Fibroblast of upper back skin (primary cell): ENCODE measurements at places on chromosomes 7 and 10.

- DNase-seq, result no peak
Measured at GRCh38 chr7:155344270-155344617, 46.6 kb downstream of the INSIG1 start.

DNA sequence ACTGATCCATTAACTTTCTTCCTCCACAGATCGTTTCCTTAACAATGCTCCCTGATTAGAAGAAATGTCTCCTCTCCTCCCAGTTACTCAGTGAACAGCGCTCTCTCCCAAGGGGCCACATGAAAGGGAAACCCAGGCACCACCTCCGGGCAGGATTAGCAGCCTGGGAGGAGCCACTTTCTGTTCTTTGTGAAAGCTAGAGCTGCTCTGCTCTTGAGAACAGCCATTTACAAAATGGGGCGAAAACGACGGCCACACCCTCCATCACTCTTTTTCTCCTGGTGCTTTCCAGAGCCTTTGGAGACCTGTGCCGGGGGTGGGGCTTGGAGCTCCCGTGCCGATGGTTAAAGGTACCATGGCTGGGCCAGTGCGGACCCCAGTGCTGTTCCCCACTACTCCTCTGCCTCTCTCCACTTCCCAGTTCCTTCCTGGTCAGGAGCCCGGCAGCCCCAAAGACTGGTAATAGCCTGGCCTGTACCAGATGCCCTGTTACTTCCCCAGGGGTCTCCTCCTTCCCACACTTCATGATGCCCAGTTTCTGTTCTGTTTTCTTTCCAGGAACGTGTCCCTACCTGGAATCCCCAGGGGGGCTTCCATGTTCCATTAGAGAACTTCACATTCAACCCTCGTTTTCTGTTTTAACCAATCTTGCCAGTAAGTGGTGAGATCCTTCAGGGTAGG, 402.9 kb upstream of the GALNT17 start:
- DNase-seq, result no peak

GRCh38 chr10:118712930-118713634, 41.7 kb downstream of the CACUL1 start:
- no peak for DNase-seq

DNA sequence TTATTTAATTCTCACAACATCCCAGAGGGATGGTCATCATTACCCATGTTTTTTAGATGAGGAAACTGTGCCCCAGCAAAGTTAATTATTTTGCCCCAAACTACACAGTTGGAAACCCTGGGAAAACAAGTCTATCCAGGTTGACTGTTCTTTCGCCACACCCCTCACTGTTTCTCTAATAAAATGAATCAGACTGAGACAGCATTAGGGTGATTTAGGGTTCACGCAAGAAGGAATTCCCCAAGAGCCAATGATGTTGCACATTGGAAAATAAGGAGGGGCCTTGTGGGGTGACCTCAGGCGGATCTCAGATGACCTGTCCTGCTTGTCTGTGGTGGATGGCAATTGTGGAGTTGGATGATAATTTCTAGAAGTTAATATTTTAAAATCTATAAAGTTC, 135.7 kb upstream of the TBX20 start:
- no peak for DNase-seq

- DNase-seq, result no peak
Measured at GRCh38 chr7:4436361-4436895, 245.7 kb upstream of the FOXK1 start.

DNA sequence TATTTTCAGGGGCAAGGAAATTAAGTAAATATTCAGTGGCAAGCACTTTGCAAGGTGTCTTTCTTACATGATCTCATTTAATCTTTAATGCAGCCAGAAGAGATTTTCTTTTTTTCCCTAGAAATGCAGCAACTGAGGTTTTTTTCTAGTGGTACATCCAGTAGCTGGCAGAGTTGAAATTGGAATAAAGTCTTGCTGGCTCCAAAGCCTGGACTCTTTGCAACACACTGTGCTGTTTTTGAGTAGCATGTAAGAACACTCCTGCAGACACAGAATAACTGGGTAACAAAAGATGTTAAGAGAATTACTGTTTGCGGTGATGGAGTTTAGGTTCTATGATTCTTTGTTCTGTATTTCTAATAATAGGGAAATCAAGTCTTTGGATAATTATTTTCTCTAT, 123.6 kb downstream of the PON1 start:
- no peak for DNase-seq

- no peak for DNase-seq
Measured at GRCh38 chr10:30995081-30995770, 36.4 kb downstream of the ZNF438 start.

- DNase-seq, result no peak
Measured at GRCh38 chr7:157401567-157402387, 65.0 kb downstream of the DNAJB6 start.

DNA sequence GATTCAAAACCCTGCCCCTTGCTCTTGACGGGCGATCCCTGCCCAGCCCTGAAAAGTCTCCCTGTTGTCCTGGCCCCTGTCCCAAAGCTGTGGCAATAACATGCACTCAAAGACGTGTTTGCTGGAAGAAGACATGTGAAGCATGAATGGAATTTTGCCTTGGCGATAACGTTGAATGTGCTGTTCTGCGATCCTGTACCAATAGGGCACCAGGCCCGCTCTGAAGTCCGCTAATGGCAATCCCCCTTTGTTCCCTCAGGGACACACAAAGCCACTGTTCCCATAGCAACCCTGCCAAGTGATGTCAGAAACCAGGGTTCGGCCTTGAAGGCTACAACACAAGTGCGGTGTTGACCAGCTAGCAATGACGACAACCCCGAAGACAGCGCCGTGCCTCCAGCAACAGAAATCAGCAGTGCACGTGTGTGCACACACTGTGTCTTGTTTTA, 284.6 kb downstream of the KLF6 start:
- peak; percentile 75 for DNase-seq

DNA sequence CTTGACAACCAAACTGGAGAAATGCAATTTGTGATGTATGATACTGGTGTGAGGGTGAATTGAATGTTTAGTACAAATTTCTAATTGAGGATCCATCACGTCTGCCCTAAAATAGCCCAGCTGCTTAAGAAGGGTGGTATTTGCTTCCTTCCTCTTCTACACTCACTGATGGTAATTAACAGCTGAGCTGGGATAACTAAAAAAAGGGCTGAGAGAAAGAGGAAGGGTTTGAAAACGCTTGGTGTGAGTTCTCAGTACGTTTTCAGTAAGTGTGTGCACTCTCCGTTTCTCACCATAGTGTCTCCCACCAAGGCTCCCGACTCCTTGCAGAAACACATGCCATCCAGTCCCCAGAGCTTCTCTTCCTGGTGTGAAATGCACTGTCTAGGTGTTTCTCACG, 54.3 kb downstream of the MAP3K8 start:
- no peak for DNase-seq

DNA sequence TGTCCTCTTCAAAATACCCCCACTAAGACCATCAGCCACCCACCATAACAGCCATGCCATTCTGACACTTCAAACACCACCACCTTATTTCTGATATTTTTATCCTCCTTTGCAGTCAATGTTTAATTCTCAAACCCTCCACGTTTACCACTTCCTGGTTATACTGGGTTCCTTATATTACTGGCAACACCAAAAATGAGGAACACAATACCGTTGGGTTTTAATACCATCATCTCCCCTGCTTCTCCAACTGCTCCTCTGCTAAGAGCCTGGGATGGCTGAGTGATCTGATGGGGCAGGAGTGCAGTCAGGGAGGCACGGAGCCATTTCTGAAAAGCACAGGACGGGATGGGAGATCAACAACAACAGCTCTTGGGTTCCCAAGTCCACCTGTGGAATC, 140.5 kb downstream of the CHCHD3 start:
- no peak for DNase-seq

- no peak for DNase-seq
Measured at GRCh38 chr7:26699766-26700165, 164.6 kb downstream of the SKAP2 start.

DNA sequence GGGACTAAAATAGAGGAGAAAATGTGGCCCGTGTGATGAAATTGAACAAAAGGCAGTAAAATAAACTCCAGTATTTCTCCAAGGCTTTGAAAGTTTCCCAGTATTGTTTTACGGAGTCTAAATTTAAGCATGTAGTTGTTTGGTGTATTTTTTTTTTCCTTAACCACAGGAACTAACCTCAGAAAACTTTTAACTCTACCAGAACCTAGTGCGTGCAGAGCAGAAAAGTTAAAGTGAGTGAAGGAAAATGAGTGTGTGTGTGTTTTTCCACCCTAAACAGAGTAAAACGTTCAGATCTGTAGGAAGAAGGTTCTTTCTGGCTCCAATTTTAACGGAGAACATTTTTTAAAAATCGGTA, 812 bp downstream of the PROSER2 start:
- DNase-seq, result no peak

DNA sequence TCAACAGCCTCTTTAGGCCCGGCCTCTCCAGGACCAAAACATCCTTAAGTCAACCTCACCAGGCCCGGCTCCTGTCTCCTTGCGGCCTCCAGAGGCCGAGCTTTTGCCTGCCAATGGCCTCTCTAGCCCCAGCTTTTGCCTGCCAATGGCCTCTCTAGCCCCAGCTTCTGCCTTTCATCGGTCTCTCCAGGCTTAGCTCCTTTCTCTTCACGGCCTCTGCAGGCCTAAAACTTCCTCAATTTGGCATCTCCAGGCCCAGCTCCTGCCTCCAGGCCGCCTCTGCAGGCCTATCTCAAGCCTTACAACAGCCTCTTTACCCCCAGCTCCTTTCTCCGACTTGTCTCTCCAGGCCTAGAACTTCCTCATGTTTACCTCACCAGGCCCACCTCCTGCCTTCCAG, 15.7 kb upstream of the TMEM248 start:
- DNase-seq, result no peak
